ENCODE measurements at places on chromosomes 1 and 21.

- DNase-seq, result no peak
Observed at GRCh38 chr1:45640293-45640692, 16.4 kb upstream of the CCDC17 start.

DNA sequence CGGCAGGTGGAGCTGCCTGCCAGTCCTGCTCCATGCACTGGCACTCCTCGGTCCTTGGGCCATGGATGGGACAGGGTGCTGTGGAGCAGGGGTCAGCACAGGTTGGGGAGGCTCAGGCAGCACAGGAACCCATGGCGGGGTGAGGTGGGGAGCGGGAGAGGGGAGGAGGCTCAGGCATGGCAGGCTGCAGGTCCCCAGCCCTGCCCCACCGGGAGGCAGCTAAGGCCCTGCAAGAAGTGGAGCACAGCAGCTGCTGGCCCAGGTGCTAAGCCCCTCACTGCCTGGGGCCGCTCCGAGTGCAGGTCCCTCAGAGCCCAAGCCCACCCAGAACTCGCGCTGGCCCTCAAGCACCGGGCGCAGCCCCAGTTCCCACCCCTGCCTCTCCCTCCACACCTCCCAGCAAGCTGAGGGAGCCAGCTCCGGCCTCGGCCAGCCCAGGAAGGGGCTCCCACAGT is 691 bp upstream of the GBP5 start:
- no peak for DNase-seq

DNA sequence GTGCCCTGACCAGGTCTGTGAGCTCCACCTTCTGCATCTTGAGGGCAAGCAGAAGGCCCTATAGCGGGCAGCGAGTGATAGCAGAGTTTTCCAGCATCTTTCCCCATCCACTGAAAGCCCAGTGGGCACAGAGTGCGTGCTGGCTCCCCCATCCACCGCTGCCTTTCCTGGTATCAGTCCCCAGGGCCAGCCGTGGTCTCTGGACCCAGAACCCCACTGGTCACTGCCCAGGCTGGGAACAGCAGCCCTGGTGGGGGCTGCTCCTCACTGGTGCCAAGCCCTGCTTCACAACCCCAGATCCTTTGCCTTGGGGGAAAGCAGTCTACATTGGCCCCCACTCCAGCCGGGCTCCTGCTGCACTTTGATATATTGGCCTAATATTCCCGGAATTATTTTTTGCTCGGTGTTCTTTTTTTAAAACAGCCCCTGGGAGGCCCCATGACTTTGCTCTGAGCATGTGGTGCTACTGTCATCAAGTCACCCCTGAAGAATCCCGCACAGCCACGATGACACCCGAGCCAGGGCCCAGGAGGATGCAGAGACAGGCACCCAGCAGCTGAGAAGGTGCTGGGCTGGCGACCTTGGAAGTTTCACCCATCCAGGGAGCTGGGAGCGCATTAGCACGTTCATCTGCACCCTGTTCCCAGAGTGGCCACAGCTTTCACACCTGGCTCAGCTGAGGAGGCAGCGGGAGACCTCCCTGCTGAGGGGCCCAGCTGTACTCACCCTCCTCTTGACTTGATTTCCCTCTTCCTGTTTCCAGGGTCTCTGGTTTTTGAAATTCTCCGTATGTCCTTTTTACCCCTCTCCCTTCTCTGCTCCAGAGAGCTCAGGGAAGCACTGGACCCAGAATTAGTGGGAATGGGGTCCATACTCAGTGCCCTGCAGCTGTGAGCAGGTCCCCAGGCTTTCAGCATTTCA is 56.9 kb downstream of the KLHDC7A start:
- no peak for DNase-seq

DNA sequence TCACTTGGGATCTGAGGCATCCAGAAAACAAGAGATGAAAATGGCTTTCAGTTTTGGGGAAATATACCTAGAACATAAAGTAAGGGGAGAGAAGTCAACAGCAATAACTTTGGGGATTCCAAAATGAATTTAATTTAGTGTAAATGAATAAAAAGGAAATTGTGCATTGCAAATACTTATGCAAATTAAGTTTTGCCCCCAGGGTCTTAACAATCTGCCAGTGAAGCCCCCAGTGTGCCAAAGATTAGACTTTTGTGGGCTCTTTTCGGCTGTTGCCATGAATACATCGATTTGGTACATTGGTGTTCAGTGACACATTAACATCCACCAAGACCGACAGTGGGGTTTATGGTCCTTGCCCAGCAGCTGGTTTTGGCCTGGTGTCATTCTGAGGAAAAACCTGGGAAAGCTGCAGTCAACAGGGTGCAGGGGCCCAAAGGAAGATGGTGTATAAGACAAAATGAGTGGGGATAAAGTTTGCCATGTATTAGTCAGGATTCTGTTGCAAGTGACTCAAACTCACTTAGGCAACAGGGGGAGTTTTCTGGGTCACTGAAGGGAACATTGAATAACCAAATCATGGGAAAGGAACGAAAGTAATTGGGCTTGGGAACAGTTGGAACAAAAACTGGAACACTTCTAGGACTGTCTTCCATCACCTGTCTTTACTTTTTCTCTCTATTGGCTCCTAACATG is 30.2 kb upstream of the IGSF3 start:
- DNase-seq, result no peak

DNA sequence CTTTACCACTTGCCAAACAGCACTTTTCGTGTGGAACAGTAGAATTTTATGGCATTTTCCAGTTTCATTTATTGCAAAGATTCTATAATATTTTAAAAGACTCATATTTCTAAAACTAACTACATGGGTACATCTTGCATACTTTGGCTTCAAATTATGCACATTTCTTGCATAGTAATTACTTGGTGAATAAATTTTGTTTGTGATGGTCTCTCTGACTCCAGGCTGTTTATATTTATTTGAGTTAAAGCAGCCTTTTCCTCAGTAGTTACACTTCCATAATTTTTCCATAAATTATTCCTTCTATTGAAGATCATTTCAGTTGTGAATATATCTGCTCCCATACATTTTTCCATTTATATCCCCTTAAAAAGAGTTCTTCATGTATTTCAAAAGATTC is 6.9 kb upstream of the NHLH2 start:
- DNase-seq, result no peak

All from activated CD8-positive, alpha-beta memory T cell treated with anti-CD3 and anti-CD28 coated beads for 1 hour (primary cell).